Umbilical cord (tissue), 2 donors: ENCODE measurements at places on chromosomes 12 and 14. TPM values are rescaled to one million over a fixed set of nuclear protein-coding genes. Genes with fewer than 3 reads are reported as not detected.

Gene MTRFR
- total RNA-seq = 10.4 TPM

Gene BHLHE41
- total RNA-seq = 7.9 TPM

Gene NTF3
- 14.0 TPM for total RNA-seq

Gene RHOF
- total RNA-seq = 15.9 TPM

Gene RNASE3
- 0.96 TPM for total RNA-seq

Gene TAS2R43
- total RNA-seq = 1.4 TPM

Gene ASB2
- total RNA-seq = 35.4 TPM

Gene IGFBP6
- 112 TPM for total RNA-seq

Gene PIGH
- total RNA-seq = 23.1 TPM

Gene FAM90A1
- not detected for total RNA-seq

Gene ZC2HC1C
- total RNA-seq = 0.48 TPM

Gene KRT72
- 1.2 TPM for total RNA-seq

Gene MAP1LC3B2
- 7.7 TPM for total RNA-seq

Gene ANKRD33
- total RNA-seq = 2.9 TPM

Gene SOAT2
- not detected for total RNA-seq

GRCh38 chr12:57966536-57966935 is 25.2 kb downstream of the ATP23 start:
- DNase-seq = no peak

GRCh38 chr14:90248594-90248993 is 7.8 kb upstream of the PSMC1 start:
- DNase-seq = no peak

- peak; percentile 59 for DNase-seq
Observed at GRCh38 chr12:41277100-41277945, 89.2 kb downstream of the PDZRN4 start.

- peak; percentile 3 for DNase-seq
Observed at GRCh38 chr12:22593864-22594263, 31.1 kb upstream of the ETNK1 start.

- DNase-seq = peak; percentile 27
Observed at GRCh38 chr14:42855085-42855484, 1248.4 kb downstream of the LRFN5 start.

- DNase-seq = no peak
Observed at GRCh38 chr14:104256025-104256424, 117.6 kb downstream of the KIF26A start.

DNA sequence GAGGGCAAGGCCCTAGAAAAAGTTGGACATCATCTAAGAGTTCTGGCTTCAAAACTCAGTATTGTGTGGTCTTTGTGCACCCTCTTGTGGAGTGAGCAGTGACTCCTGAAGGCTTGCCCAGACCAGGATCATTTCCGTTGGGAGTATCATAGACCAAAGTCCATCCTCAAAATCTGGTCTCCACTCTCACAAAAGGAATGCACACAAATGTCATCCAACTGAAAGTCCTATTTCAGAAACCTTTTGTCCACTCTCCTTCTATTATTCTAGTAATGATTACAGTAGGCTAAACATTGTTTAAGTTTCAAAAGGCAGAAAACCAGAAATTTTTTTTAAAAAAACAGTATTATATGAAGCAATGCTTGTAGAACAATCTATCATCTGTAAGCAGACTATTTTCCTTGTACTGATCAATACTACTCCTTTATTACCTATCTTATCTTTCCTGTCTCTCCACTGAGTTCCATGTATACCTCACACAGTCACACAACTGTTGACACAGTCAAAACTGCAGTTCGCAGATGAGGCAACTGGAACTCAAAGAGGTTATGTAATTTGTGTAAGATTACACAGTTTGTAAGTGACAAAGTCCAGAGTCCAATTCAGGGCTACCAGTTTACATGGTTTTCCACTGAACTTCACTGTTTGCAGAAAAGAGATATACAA is 41.4 kb downstream of the COX16 start:
- DNase-seq = peak; percentile 72

DNA sequence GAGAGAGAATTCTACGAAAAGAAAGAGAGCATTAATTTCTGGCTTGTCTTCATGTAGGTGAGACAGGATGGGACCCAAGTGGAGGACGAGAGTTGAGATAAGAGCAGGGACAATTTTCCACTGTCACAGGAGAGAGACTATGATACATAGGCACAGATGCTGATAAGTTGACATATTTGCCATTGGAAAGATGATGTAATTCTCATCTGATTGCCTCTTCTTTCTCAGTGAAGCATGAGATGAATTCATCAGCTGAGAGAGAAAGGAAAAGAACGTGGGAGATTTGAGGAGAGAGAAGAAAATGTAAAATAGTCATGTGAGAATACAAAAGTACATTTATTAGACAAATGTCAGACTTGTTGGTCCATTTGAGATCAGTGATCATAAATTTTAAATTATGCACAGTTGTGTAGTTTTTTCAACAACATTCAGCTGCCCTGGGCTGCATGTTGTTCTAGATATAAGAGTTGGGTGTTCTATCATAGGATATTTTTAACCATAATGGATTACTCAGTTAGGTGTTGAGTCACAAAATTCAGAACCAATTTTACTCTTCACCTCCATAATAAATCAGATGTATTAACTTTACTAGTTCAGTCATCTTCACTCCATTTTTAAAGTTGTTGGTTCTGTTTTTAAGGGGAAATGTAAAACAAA is 222.9 kb downstream of the DPY19L2 start:
- no peak for DNase-seq

DNA sequence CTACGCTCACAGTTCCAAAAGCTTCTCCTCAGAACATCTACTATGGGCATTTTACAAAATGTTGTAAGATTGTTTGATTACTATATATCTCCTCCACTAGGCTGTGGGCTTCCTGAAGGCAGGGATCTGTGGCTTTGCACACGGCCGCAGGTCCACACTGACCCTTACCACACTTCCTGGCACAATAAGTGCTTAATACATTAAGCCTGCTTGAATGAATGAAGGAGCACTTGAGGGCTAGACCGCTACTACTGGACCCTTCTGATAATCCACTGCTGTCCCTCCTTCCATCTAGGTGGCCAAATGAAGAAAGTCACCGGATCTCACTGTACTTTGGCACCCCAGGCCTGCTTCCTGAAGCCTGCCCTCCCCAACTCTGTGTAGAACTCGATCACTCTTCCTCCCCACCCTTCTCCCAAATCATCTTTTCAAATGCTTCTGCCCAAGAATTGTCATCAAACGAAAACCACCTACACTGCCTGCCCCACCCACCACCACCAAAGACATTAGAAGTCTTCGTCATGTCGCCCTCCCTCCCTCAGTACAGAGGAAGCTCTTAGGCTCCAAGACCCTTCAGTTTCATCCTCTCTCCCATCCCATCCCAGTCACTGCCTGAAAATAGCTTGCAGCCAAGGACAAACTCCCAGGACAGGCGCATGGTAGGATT is 596 bp upstream of the ZBTB39 start:
- DNase-seq = no peak

DNA sequence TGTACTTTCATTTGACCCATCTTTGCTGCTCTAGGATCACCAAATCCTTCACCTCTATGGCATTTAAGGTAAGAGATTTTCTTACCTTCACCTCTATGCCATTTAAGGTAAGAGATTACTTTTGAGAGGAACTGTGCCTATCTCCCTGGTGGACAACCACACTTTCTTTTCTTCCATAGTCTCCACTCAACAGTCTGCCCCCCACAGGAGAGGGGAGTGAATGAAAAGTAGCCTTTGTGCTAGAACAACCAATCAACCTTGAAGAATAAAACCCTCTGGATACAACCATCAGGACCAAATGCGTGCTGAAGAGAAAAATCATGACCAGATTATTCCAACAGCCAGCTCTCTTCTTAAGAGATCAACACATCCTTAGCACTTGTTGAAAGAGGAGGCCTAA is 258.6 kb upstream of the TMPO start:
- DNase-seq = no peak

DNA sequence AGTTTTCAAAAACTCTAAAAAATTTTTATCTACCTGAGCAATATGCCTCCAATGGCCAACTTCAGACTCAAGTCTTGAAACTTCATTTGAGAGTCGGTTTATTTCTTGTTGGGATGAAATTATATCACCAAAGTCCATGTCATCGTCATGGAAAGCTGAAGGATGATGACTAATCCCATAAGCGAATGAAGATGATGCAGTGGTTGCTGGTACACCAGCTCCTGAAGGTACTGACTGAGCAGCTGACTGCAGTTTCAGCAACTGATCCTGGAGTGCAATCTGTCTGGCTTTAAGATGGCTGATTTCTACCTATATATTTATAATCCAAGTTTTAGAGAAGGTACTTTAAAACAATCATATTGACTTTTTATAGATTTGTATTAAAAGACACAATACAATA is 18.3 kb downstream of the TRIP11 start:
- no peak for DNase-seq

GRCh38 chr14:99892406-99892805 is 99.2 kb downstream of the EML1 start:
- no peak for DNase-seq

DNA sequence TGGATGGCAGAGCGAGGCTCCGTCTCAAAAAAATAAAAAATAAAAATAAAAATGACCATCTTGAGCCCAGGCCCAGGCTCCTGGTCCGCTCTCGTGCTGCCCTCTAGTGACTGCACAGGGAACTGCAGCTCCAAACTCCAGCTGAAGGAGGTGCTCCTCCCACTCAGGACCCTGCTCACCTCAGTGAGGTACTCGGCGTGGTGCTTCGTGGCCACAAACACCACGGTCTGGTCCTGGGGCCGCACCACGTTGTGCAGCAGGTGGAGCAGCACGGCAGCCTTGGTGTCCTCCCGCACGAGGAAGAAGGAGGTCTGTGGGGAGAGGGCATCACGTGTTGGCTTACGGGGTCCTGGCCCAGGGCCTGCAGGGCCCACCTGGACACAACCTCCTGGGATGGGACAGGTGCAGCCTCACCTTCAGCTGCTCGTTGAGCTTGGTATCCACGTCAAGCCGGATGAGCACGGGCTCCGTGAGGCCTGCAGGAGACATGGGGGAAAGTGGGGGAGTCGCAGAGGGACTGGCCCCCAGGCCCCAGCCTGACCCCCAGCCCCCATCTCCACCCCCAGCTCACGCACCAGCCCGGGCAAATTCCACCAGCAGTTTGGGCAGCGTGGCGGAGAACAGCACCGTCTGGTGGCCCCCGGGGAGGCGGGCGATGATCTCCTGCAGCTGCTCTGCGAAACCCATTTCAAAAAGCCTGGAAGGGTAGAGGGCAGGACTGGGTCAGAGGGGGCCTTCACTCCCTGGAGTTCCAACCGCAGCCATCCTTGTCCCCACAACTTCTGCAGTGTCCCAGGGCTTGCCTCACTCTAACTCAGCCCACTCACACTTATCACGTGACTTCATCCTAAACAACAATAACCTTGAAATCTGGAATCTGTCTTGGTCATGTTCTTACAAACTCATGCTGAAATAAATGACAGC is 10.6 kb downstream of the DDX54 start:
- DNase-seq = peak; percentile 63

- no peak for DNase-seq
Observed at GRCh38 chr12:46617167-46617566, 208.6 kb downstream of the SLC38A4 start.

GRCh38 chr14:101134161-101134631 is 230.7 kb upstream of the RTL1 start:
- DNase-seq = no peak

- DNase-seq = no peak
Observed at GRCh38 chr14:95246870-95247269, 72.8 kb downstream of the CLMN start.

DNA sequence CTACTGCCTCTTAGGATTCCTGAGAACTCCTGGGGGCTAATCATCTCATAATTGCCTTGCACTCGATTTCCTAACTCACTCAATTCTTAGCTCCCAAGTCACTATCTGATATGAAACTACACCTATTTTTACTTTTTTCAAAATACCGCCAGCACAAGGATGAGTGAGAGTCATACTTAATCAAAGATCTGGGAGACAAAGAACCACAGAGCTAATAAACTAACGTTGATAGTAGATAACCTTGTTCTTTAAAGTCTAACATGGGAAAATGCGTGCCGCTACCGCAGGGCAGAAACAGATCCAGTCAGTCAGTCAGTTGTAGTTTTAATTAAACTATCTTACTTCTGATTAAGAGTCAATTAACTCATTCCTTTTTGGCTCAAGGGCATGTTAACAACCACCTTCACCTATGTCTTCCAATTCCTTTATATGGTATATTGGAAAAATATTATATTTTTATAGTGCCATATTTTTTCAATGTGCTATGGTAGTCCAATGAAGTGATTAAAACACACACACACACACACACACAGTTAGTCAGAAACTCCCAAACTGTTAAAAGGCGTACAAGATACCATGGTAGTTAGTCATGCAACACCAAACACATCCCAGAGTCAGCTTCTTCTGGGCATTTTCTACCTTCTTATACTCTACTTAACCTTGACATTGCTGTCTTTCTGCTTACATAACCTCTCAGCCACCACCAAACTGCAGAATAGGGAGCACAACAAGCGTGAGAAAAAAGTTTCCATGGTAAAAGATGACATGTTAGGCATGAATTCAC is 114.0 kb downstream of the KLHL28 start:
- no peak for DNase-seq

DNA sequence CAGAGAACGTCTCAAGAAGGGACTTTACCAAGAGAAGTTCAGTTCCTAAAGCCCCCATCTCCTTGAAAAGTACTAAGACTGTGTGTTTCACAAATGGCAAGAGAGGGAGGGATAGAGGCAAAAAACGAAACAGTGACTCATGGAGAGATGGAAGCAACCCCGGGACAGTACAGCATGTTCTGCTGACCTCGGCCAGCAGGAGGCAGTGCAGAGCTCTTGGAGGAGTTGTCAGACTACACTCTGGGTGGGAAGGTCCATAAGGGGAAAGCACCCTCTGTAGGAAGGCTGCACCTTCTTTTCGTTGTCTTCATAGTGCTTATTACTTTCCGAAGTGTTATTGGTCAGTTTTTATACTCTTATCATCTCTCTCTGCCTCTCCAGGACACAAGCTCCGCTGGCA is 525.2 kb upstream of the CCDC196 start:
- no peak for DNase-seq

DNA sequence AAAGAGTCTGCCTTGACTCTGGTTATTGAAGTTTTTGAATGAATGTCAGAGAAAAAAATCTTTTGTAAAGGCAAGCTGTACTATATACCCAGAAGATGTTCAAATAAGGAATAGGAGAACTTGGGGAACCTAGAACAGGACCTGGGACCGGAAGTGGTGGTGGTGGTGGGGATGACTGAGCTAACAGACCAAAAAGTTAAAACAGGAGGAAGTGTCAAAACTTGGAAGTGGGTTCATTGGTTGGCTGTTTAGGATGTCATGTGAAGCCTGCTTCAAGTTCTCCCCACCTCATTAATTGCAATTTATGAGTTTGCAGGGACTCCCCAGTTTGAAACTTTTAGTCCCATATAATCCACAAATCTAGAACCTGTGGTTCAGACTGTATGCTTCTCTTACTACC is 26.2 kb downstream of the PLXNC1 start:
- DNase-seq = no peak

DNA sequence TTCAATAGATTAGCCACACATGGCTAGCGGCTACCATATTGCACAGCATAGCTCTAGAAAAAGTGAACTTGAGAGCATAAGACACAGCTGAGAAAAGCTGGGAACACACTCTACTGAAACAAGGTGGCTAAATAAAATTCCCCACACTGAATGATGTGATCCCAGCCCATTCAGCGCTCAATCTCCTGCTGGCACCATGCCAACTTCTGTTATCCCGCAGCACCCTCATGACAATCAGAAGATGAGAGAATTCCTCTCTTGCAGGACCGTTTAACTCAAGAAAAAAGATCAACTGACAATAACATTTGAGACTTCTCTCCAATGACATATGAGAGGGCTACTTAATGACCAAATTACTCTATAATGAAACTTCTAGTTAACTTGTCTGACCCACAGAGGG is 115.4 kb downstream of the ADAMTS20 start:
- no peak for DNase-seq
